ENCODE measurements at places on chromosomes 7 and 10.

- DNase-seq, result no peak
These were observed 255.5 kb upstream of the C7orf33 start for GRCh38 chr7:148334959-148335577.

- DNase-seq, result no peak
These were observed 97.7 kb upstream of the MEOX2 start for GRCh38 chr7:15783987-15784693.

DNA sequence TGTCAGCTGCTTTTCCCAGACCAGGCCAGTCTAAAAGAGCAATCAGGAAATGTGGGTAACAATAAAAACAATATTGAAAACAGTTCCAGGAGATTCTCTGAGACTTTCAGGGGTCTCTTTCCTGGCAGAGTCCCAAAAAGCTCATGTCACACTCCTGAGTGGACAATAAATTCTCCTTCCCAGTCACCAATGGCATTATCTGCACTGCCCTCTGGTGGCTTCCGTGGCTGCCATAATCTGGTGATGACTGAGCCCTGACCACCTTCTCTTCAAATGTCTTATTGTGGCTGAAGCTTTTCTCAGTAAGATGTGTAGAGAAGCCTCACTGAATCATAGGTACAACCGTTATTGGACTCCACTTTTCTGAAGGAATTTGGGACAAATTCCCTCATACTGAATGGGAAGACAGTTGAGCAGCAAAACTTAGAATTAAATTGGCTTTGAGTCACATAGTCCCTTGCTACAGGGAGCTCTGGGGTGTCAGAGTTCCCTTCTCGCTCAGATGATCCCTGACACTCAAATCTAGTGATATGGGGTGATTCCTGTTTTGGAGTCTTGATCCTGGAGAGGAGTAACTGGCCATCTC, 24.4 kb upstream of the ASAH2 start:
- no peak for DNase-seq

DNA sequence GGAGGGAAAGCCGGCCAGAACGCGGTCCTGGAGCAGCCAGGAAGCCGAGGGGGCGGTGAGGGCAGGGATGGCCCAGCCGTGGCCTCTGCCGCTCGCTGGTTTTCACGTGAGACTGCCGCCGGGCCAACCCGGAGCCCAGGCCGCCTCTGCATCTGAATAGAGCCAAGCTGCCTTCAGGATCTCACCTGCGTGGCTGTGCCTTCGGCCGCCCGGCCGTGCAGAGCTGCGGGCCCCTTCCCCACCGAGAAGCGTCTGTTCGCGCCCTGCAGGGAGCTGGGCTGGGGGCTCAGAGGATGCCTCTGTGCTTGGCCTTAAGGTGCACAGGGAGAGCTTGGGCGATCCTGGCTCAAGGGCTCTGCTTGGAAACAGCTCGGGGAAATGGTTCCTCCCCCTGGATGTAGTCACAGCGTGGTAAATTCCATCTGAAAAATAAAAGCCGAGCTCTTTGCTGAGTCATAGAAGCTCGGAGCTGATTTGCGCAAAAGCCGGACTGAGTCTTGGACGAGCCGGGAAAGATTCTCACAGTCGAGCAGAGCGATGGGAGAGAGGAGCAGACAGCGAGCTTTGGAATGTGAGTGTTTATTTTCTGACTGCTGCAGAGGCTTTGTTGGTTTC, at the start of gene JAKMIP3:
Gene JAKMIP3 (plus strand): TSS at position 456 of the 615 bp plus-strand sequence. CDS start 38,863 bp downstream, outside the sequence.
- no peak for DNase-seq

GRCh38 chr7:163298-163695, 29.1 kb upstream of the FAM20C start:
- no peak for DNase-seq

DNA sequence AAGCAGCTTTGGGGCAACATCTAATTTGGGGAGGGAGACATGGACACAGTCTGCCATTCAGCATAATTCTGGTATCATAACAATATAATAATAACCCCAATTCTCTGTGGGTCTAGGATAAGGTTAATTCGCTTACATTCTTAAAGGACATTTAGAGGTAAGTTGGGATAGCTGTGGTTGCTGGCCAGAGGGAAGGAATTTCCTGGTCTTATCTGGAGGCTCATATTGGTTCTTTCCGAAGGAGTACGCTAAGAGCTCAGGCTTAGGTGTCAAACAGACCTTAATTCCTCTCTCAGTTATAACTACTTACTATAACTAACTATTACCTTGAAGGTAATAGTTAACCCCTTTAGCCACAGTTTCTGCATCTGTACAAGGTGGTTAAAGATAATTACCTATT, 68.8 kb downstream of the SPAG6 start:
- no peak for DNase-seq

DNA sequence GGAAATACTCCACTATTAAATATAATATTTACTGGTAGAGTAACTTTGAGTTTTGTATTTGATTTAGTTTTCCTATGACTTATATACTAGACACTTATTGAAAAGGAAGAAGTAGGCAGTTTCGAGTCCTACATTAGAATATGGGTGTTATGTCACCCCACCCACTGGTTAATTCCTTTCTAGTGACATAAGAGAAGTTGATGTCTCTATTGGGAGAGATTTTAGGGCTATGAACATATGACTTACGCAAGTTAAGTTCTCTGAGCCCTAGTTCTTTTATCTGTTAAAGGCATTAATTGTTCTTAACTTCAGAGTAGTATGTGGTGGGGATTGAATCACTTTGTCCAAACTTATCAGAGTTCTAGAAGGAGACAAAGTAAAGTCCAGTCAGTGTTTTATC, 30.5 kb downstream of the CPED1 start:
- DNase-seq, result no peak

DNA sequence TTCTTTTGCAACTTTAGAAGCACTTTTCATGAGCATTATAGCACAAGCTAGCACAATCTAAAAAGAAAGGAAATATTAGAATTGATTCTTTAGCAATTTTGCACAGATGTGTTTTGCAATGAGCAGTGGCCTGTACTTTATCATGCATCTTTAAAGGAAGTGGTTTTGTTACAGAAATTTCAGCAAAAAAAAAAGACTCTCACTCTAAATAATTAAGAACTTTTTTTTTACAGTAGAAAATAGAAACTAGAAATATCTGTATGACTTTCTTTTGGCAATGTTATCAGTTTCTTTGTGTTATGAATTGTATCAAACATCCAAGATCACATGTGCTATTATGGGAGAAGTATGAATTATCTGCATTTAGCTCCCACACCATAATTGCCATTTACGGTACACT, 195.7 kb upstream of the KLF6 start:
- DNase-seq, result no peak

DNA sequence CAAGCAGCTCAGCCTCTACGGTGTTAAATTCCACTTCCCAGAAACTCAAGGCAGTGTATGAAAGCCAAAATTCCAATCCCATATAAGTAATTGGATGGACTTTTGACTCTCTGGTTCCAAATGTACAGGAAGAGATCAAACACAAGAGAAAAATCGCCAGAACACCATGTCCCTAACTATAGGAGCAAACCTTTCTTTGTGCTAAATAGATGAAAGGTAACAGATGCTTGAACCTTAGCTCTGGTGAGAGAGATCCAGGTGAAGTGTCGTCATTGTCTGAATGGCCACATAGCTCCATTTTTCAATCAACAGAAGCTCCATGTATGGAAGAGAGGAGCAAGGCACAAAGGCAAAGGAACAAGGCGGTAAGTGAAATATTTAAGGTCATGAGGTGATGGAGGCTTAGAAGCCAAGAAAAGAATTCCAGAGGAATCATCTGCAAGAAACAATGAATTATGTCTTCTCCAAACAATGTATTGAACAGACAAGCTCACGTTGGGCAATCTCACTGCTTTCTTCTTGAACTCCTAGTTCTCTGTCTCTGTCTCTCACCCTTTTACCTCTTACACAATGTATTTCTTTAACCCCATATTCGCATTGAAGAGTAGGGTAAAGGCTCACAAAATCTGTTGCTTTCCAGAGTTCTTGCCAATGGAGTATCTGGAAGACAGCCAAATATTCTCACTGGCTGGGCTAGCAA, 585.1 kb downstream of the GATA3 start:
- DNase-seq, result no peak

GRCh38 chr7:100975371-100975821, 6.0 kb downstream of the MUC12 start:
- DNase-seq, result no peak

DNA sequence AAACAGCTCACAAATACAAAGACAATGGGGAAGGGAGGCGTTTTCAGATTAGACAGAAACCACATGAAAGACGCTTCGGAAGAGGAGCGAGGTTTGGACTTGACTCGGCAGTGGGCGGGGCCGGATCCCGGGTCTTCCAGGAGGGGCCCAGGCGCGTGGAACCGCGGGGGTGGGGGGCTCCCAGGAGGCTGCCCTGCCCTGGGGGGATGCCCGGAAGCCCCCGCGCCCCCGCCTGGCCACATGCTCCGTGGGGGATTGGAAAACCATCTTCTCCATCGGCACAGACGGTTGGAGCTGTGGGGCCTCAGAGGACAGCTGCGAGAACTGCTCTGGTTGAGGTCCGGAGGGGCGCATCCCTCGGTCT, 186.0 kb upstream of the SHH start:
- no peak for DNase-seq

- DNase-seq, result no peak
These were observed 9.0 kb downstream of the SORCS3 start for GRCh38 chr10:104650072-104650471.

- no peak for DNase-seq
These were observed 3.2 kb upstream of the IFIT1 start for GRCh38 chr10:89389254-89389653.

DNA sequence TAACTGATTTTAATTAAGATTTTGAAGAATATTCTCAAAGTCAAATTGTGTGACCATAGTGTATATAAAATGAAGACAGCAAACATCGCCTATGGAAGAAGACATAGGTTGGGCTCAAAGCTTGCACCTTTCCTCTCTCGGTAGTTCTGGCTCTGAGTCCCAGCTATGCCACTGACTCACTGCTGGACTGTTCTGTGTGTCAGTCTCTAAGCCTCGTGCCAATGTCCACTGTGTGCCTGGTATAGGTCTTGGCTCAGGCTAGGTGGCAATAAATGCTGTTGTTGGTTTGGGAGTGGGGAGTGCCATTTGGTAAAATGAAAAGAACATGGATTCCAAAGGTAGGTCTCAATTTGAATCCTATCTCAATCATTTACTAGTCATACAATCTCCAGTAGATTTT, 137.5 kb upstream of the RHEB start:
- DNase-seq, result no peak

DNA sequence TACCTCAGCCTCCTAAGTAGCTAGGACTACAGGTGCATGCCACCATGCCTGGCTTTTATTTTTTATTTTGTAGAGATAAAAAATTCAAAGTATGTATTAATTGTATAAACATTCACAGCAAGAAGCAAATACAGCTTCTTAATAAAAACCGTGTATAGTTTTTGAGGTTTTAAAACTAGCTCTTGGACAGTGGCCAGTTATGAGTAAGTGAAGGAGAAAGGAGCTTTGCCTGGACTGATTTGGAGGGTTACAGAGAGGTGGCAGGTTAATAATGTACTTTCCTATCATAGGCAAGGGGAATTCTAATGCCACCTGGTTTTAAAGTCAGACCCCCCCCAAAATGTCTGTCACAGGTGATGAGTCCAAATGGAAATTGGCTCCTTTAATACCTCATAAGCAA, 43.4 kb downstream of the ZNRF2 start:
- DNase-seq, result no peak

GRCh38 chr7:82810558-82811259, 352.0 kb downstream of the PCLO start:
- no peak for DNase-seq

- DNase-seq, result no peak
These were observed 128.4 kb downstream of the NSUN6 start for GRCh38 chr10:18523025-18523424.

DNA sequence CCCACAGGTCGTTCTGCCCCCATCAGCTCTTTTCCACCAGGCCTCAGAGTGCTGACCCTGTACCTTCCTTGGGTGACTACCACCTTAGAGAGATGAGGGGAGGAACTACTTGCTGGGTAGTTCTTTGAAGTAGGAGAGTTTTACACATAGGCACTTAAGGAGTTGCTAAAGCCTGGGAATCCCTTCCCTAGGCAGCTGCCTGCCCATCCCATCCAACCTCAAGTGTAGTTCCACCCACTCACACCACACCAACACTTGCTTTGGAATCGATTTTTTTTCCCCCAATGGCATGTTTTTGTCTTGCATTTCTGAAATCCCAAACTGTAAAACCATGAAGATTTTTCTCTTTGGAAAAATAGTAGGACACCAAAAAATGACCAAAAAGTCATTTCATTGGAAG, 47.7 kb downstream of the FBXW4 start:
- no peak for DNase-seq

GRCh38 chr10:75509706-75510105, 78.3 kb downstream of the LRMDA start:
- DNase-seq, result no peak

DNA sequence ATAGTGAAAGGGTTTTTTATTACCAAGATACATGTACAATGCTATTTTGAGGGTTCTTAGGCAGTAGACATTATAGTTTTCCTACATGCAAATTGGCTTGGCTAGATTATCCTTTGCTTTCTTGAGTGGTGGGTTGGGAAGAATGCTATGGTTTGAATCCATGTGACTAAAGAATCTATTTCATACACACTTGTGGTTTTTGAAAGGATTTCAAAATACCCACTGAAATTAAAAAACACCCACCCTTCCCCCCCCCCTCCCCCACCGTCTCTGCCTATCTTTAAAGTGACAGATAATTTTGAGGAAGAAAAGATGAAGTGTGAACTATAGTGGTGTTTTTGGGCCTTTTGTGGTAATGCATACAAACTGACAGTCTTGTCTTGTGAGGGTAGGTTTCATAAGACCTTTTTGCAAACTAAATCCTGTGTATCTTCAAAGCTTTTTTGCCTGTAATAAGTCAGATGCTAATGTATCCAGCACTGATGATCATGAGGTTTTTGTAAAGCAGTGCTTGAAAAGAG, 90.9 kb downstream of the TPST1 start:
- DNase-seq, result no peak

DNA sequence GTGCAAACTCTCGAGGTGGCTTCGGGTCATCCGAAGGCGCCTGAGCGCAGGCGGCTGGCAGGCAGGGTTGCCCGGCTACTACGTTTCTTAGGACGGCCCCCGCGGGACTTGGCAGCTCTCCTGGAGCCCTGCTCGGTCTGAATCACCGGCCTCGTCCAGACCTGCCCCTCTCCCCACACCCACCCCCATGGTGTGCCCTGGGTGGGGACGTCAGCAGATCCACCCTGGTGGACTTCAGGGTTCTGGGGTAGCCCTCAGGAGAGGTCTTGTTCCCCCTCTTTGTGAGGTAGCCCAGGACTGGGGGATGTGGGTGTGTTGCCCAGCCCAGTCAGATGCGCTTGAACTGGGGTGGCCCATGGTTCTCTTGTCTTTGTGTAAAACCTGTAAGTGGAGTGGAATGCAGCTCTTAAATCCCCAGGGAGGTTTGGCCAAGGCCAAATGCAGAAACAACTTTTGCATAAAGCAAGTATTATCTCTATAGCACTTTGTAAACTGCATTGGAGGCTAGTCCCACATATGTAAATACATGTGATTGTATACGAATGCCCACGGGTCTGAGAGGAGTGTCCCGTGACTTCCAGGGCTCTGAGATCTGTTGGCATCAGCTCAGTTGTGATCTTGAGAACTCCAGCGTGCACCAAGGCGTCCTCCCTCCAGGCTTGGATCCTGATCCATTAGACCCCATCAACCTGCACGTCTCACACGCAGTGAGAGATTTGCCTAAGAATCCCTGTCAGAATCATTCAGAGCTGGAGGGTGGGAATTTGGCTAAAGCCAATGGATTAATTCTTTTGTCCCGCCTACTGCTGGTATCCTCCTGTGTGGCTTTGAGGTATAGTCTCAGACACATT, 1.8 kb downstream of the PFKFB3 start:
- DNase-seq, result no peak
